ENCODE measurements at places on chromosomes 3 and 15.

GRCh38 chr3:134677196-134677986 is 26.6 kb upstream of the KY start:
- DNase-seq = no peak

DNA sequence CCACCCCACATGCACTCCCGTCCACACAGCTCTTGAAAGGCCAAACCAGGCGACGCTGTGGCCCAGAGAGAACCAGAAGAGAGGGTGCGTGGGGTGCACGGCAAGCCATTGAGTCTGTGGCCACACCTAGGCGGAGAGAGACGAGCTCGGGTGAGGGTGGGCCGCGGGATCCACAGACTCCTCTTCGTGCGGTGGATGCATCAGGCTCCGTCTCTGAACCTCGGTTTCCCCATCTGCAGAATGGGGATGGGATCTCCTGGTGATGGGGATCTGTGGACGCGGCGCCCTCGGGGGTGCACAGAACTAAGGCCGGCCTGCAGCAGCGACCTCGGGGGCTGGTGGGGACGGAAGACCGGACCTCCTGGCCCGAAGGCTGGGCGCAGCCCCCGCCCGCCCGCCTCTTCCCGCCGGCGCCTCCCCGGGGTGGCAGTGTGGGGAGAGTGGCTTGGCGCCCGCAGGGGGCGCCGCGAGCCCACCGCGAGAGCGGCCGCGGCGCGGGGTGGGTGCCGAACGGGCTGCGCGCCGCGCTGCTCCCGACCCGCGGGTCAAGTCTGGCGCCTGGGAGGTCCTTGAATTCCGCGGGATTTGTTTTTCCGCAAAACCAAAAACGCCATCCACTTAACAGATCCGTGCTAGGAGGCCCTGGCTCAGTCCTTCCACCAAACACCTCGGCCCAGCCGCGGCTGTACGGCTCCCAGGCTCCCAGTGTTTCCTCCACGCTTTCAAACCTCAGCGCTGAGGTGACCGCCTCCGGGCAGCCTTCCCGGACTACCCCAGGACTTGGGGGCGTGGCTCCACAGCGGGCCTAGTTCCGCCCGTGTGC is 13.2 kb upstream of the ADPGK start:
- no peak for DNase-seq

GRCh38 chr15:73940061-73940981 is 14.1 kb downstream of the LOXL1 start:
- no peak for DNase-seq

GRCh38 chr3:195179776-195180489 is 91.0 kb downstream of the XXYLT1 start:
- no peak for DNase-seq

DNA sequence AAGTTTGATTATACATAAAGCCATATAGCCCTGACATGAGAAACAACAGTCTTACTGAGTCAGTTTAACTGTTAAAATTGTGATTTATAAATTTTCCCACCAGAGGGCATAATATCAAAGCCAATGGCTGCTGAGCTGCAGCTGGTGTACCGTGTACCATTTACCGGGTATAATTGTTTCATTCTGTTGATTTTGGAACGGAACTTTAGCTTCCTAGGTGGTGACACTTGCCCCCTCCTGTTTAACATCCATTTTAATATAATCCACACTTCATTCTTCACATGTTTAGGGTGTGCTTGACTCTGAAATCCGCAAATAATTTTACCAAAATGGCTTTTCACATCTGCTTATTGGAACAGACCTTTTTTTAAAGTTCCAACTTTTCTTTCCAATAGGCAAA is 72.8 kb downstream of the SLC9A9 start:
- no peak for DNase-seq

GRCh38 chr15:37016231-37016630 is 84.1 kb downstream of the MEIS2 start:
- DNase-seq = no peak

- no peak for DNase-seq
These were observed 705.3 kb upstream of the NAALADL2 start for GRCh38 chr3:174153871-174154270.

DNA sequence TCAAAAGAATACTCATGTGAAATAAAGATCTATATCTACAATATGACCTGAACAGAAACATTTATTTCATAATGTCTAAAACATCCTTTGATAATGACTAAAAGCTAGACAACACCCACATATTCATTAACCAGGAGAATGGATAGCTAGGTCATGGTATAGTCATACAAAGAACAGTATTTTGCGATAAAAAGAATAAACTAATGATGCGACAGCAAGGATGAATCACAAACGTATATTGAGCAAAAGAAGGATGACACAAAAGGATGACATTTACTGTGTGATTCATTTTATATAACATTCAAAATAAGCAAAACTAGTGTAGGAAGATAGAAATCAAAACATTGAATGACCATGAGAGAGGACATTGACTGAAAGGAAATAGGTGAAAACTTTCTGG is 1233.1 kb downstream of the OTOL1 start:
- no peak for DNase-seq

DNA sequence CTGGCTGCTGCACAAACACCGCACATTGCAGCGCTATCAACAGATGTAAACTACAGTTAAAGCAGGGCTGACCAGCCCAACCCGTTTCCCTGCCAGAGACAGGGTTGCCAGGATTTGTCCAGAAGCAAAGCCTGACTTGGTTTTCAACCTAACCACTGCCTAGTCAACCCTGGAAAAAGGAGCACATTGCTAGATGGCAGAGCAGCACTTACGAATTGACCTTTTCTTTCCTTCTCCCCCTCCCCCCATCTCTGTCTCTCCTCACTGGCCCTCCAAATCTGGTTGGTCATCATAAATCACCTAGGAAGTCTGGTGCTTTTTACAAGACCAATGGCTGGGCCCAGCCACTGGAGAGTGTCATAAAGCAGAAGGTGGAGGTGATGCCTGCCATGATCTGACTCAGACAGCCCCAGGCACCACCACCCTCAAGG is 51.3 kb downstream of the ABCC5 start:
- DNase-seq = no peak

- no peak for DNase-seq
These were observed 28.3 kb upstream of the NUDT16 start for GRCh38 chr3:131353016-131353877.

DNA sequence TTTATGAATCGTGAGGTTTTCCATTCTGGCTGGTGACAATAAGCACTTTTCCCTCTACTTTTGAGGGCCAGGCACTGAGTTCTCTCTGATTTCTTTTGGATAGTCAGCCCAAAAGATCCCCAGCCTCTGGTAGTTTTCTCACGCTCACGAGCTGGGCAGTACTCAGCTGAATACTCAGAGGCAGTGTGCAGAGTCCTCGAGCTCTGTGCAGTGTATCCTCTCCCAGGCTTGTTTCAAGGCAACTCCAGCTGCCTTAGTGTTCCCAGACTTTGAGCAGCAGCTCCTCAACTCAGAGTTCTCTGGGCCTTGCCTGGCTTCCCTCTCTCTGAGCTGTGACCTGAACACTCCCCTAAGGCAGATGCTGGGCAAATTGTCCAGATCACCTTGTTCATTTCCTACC is 59.1 kb upstream of the IQSEC1 start:
- no peak for DNase-seq

GRCh38 chr3:60056404-60056803 is 1006.6 kb upstream of the CFAP20DC start:
- DNase-seq = no peak

DNA sequence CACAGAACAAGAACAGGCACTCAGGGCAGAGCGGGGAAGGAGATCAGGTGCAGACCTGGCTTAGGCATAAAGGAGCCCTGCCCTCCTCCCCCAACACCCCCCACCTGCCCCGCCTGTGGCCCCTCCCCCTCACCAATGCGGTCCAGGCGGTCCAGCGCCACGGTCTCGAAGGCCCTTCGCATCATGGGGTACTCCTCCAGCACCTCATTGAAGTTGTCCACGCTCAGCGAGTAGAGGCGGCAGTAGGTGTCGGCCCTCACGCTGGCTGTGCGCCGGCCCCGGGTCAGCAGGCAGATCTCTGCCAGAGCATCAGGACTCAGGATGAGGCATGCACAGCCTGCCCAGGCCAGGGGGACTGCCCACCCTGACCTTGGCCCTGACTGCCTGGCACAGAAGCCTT is 44.8 kb downstream of the HCN4 start:
- no peak for DNase-seq

DNA sequence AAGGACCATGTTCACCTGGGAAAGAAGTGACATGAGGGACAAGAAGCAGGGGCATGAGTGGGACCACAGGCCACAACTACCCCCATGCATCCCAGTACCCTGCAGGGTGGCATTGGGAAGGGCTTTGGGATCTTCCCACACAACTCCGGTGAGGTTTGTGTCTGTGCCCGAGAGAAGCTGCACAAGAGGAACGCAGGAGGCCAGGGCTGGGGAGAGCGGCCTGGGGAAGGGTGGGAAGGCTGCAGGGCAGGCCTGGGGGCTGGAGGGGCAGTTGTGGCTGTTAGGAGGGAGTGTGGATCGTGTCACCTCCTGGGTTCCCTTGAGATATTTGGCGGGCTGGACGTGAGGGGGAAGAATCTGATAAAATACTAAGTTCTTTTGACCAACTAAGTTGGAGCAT is 25.3 kb upstream of the MFSD1 start:
- DNase-seq = no peak
